ENCODE measurements at places on chromosomes 5 and 9.

DNA sequence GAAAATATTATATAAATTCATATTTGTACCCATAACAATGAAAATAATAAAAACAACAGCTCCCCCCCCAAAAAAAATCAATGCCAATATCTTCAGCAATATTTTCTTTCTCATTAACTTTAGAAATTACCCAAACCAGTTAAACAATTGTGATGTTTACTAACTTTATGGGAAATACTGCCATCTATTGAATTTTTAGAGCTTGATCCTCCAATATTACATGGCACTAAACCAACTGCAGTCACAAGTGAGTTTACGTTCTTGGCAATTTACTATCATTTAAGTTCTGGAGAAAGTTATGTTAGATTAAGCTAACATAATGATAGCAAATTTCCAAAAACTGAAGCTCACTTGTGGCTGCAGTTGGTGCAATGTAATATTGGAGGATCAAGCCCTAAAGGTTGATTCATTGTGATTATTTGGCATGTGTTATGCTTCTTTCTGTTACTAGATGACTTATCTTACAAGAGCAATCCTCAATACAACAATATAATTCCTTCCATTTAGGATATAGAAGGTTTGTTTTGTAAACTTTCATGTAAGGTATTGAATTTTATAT lies 379.5 kb downstream of the CDH18 start:
- no peak for DNase-seq

DNA sequence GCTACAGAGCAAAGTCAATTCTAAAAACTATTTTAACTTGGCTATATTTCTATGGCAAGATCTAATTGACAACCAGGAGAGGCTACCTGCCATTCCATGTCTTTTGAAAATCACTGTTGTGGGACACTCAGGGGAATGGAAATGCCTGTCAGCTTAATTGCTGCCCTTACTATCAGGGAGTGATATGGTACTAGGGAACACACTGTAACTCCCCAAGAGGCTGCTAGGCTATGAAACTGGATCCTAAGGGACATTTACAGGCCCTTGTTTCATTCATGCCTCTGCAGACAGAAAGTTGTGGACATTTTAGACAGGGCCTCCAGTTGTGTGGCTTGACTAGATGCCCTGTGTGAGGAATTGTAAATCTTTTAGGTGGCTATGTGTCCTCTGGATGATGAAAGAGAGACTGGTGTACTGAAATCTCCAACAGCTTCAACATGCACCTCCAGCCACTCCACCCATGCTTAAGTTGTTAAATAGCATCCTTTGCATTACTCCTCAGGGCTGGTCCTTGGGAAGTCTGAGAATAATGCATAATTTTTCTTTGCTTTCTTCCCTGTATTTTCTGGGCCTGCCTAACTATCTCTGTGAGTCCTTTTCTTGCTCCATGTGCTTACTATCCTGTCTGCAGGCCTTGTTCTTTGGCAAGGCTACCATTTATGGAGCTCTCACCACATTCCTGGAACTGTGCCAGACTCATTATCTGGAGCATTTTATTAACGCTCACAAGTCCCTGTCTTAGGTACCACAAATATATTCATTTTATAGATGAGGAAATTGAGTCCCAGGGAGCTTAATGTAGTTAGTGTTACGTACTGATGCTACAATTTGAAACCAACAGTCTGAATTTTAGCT lies 3.2 kb downstream of the MROH2B start:
- DNase-seq = no peak

DNA sequence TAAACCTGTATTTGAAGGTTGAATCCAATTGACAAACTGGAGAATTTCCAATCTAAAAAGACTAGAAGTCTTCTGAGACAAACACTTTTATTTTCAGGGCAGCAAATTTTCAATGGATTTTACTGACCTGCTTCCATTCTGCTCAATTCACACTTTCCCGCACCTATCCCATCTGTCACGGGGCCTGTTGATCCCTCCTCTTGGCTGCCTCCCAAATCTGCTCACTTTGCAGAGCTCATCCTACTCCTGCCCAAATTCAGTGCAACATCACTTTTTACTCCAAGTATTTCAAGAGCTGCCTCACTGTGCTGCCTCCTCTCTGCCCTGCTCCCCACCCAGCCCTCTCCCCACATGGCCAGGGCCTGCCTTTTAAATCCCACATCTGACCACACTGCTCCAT lies 35.1 kb downstream of the GOLM1 start:
- no peak for DNase-seq

GRCh38 chr5:15501091-15501791 lies 1.3 kb downstream of the FBXL7 start:
- DNase-seq = no peak

- DNase-seq = no peak
These were observed 73.5 kb downstream of the TRIM32 start for GRCh38 chr9:116760636-116761035.

GRCh38 chr5:35847491-35847890 lies 9.2 kb upstream of the IL7R start:
- no peak for DNase-seq

- no peak for DNase-seq
These were observed 44.4 kb upstream of the SNX2 start for GRCh38 chr5:122730456-122730855.

- DNase-seq = no peak
These were observed 9.3 kb upstream of the MEGF9 start for GRCh38 chr9:120723565-120723964.
